ENCODE measurements at places on chromosomes 4 and X. TPM values are rescaled to one million over a fixed set of nuclear protein-coding genes. Genes with fewer than 3 reads are reported as not detected.

DNA sequence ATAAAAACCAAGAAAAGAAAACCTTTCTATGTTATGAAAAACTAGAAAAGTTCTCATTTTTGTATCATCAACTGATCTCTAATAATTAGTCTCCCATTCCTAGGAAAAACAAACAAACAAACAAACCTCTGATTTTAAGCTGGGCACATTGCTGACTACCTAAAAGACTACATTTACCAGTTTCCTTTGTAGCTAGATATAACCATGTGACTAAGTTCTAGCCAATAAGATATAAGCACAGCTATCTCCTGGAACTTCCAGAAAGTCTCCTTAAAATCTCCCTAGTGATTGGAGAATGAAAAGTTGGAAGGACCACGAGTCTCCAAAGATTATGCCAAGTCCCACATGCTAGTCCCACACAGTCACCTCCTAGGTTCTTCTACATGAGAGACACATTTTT is 108.9 kb downstream of the NR3C2 start:
- H3K4me3 ChIP-seq: no peak overlapping the region
- H3K36me3 ChIP-seq: no peaks in the 10 kb centered on the region
- H3K4me1 ChIP-seq: no peaks in the 10 kb centered on the region
- H3K27me3 ChIP-seq: no peaks in the 10 kb centered on the region
- no peak for DNase-seq
- no peak overlapping the region for H3K27ac ChIP-seq

DNA sequence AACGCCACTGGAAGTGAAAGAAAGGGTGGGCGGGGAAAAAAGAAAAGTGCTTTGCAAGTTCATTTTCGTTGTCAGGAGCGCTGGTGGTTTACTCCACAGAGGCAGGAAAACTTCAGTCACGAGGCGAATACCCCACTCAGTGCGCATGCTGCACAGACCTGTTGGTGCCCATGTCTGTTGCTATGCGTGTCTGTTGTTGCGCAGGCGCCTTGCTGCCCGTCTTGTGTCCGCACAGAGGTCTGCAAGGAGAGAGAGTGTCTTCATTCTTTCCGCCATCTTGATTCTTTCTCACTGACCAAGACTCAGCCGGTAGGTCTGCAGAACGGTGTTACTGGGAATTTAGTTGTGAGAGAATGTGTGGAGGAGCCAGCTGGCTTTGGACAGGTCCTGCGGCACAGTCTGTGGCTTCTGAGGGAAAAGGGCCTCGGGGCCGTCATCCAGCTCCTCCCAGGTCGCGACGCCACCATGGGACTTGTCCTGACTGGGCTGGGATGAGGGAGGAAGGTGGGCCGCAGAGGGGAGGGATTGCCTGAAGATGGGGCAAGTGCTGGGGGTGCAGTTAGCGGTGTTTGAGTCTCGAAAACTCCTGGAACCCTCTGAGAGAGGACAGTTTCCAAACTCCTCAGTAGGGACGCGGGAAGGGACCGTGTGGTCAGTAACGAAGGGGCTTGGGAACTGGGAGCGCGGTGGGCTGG is at the start of gene PAGE2:
TSS of gene PAGE2 (plus strand) at position 224 of the 695 bp plus-strand sequence. CDS start 1,003 bp downstream, outside the sequence.
- H3K36me3 ChIP-seq: no peaks in the 10 kb centered on the region
- H3K4me3 ChIP-seq: no peak within 1 kb of the TSS
- no peaks in the 10 kb centered on the region for H3K4me1 ChIP-seq
- no peaks in the 10 kb centered on the region for H3K27me3 ChIP-seq
- DNase-seq: no peak
- H3K27ac ChIP-seq: no peak within 1 kb of the TSS

GRCh38 chr4:42761804-42762203 is 104.9 kb upstream of the ATP8A1 start:
- H3K27ac ChIP-seq: no peak overlapping the region
- no peaks in the 10 kb centered on the region for H3K36me3 ChIP-seq
- peak; percentile 53 for DNase-seq
- H3K4me3 ChIP-seq: no peak overlapping the region

Gene RPL39
- 1,909 TPM for total RNA-seq

Gene SLC10A3
- total RNA-seq: 9.1 TPM

Gene SRPK3
- total RNA-seq: not detected

DNA sequence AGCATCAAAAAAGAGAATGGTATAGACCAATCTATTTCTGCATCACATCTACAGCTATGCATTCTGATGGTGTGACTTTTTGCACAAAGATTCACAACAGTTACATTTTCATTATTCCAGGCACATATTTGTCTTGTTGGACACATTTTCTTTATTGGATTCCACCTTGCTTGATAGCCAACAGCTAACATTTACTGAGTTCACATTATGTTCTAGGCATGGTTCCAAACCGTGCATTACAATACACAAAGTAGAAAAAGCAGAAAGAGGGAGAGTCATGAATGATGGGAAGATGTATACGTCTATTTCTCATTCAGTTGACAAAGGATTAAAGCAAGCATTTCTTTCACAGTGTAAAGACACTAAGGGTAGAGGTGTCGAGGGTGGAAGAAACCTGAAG is 22.9 kb upstream of the CLGN start:
- peaks cover 3% of the 10 kb centered on the region for H3K4me1 ChIP-seq
- H3K27me3 ChIP-seq: no peaks in the 10 kb centered on the region
- H3K36me3 ChIP-seq: no peaks in the 10 kb centered on the region
- no peak for DNase-seq

- H3K4me3 ChIP-seq: no peak overlapping the region
- H3K27me3 ChIP-seq: no peaks in the 10 kb centered on the region
- no peaks in the 10 kb centered on the region for H3K4me1 ChIP-seq
- no peaks in the 10 kb centered on the region for H3K36me3 ChIP-seq
- H3K27ac ChIP-seq: no peak overlapping the region
- no peak for DNase-seq
Observed at GRCh38 chr4:151331276-151332042, 6.1 kb upstream of the SH3D19 start.

Gene PPP1R2C
- total RNA-seq: not detected

DNA sequence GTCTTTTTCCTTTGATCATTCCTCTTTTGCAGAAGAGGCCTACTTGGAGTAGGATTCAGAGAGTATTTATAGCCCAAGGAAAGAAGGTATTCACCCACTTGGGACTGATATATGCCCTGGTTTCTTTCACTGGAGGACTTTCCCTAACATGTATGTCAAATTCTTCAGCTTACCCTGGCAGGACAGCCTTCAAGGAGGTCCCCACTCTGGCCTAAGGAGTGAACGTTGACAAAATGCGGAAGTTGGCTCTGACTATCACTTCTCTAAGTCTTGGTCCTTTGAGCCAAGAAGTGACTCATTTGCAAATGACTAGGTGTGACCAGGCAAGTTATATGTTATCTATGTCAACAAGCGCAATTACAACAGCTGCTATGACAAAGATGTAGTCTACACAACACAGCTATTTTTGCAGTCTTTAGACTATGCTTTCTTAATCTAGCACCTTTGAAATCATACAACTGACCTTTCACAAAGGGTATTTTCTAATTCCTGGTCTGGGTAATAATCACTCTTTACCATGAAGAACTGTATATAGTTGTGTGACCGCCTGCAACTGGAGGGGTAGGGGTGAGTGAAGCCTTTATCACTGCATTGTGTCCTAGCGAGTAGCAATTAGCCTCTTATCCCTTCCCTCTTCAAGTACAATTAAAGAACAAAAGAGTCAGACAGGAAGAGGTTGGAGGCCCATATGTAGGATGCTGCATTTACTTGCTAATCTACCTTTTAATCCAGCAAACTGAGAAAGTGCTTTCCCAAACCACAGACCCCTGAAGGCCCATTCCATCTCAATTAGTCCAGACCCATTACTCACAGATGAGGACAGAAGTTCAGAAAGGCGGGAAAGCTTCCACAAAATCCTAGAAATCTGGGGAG is 50.1 kb downstream of the RASGEF1B start:
- no peak overlapping the region for H3K27ac ChIP-seq
- peaks cover 18% of the 10 kb centered on the region for H3K36me3 ChIP-seq
- H3K4me1 ChIP-seq: peaks cover 13% of the 10 kb centered on the region
- H3K4me3 ChIP-seq: no peak overlapping the region
- DNase-seq: peak; percentile 65
- H3K27me3 ChIP-seq: no peaks in the 10 kb centered on the region

- no peaks in the 10 kb centered on the region for H3K27me3 ChIP-seq
- peaks cover 29% of the 10 kb centered on the region for H3K36me3 ChIP-seq
- no peak overlapping the region for H3K27ac ChIP-seq
- no peak overlapping the region for H3K4me3 ChIP-seq
- no peak for DNase-seq
Observed at GRCh38 chr4:140701071-140701470, 55.1 kb downstream of the TBC1D9 start.

- DNase-seq: no peak
- H3K27me3 ChIP-seq: no peaks in the 10 kb centered on the region
- H3K4me1 ChIP-seq: no peaks in the 10 kb centered on the region
- H3K4me3 ChIP-seq: no peak overlapping the region
- peaks cover 51% of the 10 kb centered on the region for H3K36me3 ChIP-seq
Observed at GRCh38 chr4:53463340-53463739, 85.9 kb downstream of the FIP1L1 start.

- DNase-seq: no peak
Observed at GRCh38 chr4:7537853-7538400, 103.2 kb upstream of the PSAPL1 start.

DNA sequence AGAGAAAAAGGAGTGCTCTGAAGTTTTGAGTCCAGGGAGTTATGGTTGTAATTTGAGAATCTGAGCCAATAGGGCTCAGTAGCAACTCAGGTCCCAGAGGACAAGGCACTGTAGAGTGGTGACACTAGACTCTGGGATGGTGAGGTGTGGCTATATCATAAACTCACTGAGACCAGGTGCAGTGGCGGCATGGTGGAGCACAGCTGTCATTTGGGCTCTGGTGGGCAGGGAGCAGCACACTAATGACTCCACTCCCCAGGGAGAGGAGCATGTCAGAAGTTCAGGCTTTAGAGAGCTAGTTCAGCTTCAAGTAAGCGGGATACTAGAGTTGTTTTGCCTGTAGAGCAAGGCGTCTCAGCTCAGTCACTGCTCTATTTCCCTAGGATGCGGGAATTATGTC is 165.4 kb upstream of the USP38 start:
- H3K4me1 ChIP-seq: no peaks in the 10 kb centered on the region
- no peak for DNase-seq
- no peak overlapping the region for H3K27ac ChIP-seq
- no peak overlapping the region for H3K4me3 ChIP-seq
- H3K27me3 ChIP-seq: no peaks in the 10 kb centered on the region

GRCh38 chrX:96433409-96434077 is 251.1 kb upstream of the DIAPH2 start:
- no peak overlapping the region for H3K27ac ChIP-seq
- H3K36me3 ChIP-seq: no peaks in the 10 kb centered on the region
- no peak for DNase-seq
- H3K4me3 ChIP-seq: no peak overlapping the region
- no peaks in the 10 kb centered on the region for H3K27me3 ChIP-seq
- no peaks in the 10 kb centered on the region for H3K4me1 ChIP-seq

DNA sequence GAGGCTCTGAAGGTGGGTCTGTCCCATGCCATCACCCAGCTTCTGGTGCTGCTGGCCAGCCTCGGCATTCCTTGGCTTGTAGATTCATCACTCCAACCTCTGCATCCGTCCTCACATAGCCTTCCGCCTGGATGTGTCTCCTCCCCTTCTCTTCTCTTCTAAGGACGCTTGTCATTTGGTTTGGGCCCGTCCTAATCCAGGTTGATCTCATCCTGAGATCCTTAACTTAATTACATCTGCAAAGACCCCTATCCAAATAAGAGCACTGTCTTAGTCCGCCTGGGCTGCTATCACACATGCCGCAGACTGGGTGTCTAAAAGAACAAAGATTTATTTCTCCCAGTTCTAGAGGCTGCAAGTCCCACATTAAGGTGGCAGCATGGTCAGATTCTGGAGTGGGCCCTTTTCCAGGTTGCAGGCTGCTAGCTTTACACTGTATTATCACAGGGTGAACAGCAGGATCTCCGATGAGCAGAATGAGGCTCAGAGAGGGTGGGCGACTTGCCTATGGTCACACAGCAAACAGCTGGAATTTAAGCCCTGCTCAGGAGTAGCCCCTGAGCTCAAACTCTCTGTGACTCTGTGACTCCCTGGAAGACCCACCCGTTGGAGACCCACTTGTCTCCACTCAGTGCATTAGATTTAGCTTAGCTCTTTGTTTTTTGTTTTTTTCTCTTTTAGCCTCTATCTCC is 113.1 kb downstream of the STK32B start:
- no peak for DNase-seq
- no peaks in the 10 kb centered on the region for H3K27me3 ChIP-seq
- H3K4me1 ChIP-seq: no peaks in the 10 kb centered on the region
- H3K4me3 ChIP-seq: no peak overlapping the region
- no peak overlapping the region for H3K27ac ChIP-seq

Gene DCAF8L2
- total RNA-seq: not detected

- DNase-seq: no peak
- H3K27me3 ChIP-seq: no peaks in the 10 kb centered on the region
- peaks cover 11% of the 10 kb centered on the region for H3K36me3 ChIP-seq
- no peak overlapping the region for H3K27ac ChIP-seq
- no peaks in the 10 kb centered on the region for H3K4me1 ChIP-seq
Observed at GRCh38 chr4:25361253-25361652, 15.8 kb upstream of the ANAPC4 start.

- no peak overlapping the region for H3K27ac ChIP-seq
Observed at GRCh38 chr4:60096676-60097075, 1103.5 kb upstream of the ADGRL3 start.

Gene TREX2
- total RNA-seq: 0.70 TPM

Gene TECRL
- not detected for total RNA-seq

GRCh38 chr4:13285336-13285735 is 198.8 kb downstream of the RAB28 start:
- no peaks in the 10 kb centered on the region for H3K4me1 ChIP-seq
- no peaks in the 10 kb centered on the region for H3K27me3 ChIP-seq
- H3K4me3 ChIP-seq: no peak overlapping the region
- no peaks in the 10 kb centered on the region for H3K36me3 ChIP-seq
- DNase-seq: no peak

DNA sequence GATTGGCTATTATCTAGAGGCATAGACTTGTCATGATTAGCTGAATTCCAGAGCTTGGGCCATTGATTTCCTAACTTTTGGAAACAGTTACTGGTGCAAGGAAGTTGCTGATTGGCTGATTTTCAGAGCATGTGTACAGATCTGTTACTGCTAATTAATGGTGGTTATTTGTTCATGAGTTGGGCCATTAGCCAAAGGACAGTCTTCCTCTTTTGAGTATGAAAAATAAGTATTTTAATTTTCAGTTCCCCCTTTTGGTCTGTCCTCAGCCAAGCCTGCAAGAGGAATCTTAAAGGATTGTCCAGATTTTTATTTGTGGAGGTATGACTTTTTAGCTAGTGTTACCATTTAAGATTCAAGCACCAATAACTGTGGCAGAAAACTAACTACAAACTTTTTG is 7.0 kb upstream of the DSPP start:
- no peak overlapping the region for H3K27ac ChIP-seq
- H3K27me3 ChIP-seq: no peaks in the 10 kb centered on the region
- DNase-seq: no peak
- no peaks in the 10 kb centered on the region for H3K4me1 ChIP-seq

DNA sequence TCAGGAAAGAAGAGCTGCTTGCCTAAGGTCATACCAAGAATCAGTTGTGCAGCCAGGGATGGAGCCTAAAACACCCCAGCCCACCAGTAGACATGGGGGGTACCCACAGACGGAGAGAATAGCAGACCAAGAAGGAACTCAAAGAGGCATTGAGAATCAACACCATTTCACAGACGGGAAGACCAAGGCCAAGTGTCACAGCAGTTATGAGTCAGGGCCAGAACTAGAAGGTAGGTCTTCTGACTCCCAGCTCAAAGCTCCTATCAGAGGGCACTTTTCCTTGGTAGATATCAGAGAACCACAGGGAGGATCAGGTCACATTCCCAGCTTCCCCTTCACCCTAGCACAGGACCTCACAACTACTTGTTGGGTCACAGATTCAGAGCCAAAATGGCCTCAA is 14.5 kb downstream of the OTUD5 start:
- no peaks in the 10 kb centered on the region for H3K4me1 ChIP-seq
- H3K4me3 ChIP-seq: no peak overlapping the region
- no peaks in the 10 kb centered on the region for H3K27me3 ChIP-seq
- DNase-seq: no peak
- peaks cover 28% of the 10 kb centered on the region for H3K36me3 ChIP-seq

All from endodermal cell (in vitro differentiated cells).